ENCODE measurements at places on chromosomes 5 and 9.

DNA sequence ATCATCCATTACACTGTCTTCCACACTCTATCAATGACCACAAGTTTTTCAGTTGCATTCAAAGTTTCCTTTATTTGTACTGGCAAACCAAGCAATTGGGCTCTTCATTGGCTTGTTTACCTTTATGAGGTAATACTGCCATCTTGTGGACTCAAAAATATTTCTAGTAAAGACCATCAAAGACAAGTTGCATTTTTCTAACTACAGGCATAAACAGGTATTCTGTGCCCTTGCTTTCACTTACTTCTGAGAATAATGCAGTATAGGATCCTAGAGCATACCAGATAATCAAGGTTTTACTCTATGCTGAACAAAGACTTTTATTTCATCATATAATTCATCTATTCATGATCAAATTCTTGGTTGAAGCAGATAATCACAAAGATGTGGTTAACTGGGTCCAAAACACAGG, 173.7 kb upstream of the POU5F2 start:
- DNase-seq = no peak

GRCh38 chr5:169876386-169876785, 103.9 kb downstream of the INSYN2B start:
- DNase-seq = no peak

DNA sequence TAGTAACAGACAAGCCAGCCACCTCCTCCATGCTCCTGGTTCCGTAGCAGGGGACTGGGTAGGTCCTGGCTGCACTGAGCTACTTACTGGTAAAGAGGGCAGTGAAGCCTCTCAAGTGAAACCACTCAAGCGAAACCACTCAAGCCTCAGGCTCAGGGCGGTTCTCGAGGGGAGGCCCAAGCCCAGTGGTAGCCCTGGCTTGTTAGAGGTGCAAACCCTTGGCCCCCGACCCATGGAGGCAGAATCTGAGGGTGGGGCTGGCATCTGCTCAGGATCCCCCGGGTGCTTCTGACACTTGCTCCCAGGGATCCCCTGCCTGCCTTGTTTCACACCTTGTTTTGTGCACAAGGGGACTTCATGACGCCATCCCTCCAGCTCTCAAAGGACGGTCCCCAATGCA, 76.5 kb upstream of the OLFM1 start:
- DNase-seq = no peak

DNA sequence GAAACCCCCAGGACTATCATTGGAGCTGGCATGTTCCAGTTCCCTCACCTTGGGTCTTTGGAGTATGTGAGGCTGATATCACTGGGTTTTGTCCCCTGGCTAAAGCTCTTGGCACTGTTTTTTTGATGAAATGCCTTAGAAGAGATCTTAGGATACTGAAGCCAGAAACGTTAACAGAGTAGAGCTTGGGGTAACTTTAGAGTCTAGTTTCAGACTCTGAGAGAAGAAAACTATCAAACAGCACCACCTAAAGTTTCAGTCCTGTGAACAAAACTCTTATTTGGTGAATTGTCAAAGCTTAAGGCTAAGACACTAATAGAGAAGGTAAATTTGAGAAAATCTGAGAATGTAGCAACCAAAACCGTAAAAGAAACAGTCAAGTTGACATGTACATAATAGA, 111.7 kb upstream of the PUM3 start:
- DNase-seq = no peak

GRCh38 chr9:131478421-131478868, 24.3 kb upstream of the POMT1 start:
- DNase-seq = peak; percentile 66

- DNase-seq = no peak
Measured at GRCh38 chr5:66438087-66438486, 158.1 kb upstream of the MAST4 start.

DNA sequence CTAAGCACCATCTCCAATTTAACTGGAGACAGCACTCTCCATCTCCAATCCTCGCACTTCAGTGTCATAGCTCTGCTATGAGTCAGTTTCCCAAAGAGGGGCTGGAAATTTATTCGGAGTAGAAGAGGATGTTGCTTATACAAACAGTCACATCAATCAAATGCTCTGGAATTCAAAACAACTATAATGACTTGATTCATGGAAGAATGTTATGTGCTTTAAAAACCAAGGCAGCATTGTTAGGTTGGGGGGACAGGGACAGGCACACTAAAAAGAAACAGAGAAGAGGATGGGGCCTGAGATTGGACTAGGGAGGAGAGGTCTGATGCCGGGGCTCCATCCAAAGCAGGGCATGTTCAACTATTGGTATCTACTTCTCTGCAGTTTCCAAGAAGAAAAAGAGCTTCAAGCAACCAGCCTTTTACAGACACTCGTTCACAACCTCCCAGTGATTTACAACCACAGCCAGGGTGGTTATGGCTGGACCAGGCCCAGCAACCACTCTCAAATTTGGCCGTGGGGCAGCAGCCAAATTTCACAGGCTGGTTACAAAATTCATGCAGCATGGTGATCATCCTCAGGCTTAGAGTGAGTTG, 117.5 kb upstream of the ZNF366 start:
- DNase-seq = no peak

- DNase-seq = no peak
Measured at GRCh38 chr9:9565700-9566099, 1047.1 kb downstream of the PTPRD start.

DNA sequence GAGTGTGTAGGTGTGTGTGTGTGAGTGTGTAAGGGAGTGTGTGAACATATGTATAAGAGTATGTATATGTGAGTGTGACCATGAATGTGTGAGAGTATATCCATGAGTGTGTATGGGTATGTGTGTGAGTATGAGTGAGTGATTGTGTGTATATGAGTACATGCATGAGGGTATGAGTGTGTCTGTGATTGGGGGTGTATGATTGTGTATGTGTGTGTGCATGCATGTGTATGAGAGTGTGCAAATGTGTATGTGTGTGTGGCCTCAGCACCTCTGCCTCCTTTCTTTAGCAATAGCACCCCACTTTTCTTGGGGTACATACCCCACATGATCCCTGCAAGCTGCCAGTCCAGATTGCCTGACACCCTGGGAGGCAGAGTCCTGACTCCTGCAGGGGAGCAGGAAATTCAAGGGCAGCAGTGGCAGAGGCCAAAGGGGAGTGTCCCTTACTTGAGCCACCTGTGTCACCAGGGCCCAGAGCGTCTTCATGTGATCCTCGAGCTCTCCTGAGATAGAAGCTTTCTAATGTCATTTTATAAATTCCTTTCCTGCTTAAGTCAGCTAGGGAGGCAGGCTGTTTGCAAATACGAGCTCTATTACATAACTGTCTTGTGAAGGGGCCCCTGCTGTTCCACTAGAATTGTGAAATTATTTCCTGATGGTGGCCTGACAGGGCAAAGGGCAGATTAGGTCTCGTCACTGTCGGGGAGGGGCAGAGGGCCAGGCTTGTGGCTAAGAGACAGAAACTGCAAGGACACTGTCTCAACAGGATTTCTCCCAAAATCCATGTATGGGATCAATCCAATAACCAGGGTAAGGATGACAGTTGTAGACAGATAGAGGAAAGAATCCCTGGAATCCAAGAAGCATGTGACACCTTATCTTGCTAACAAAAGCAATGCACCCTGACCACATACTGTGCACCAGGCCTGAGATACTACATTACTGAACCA, 389.1 kb downstream of the GADD45G start:
- DNase-seq = no peak

GRCh38 chr9:37623267-37623666, 27.5 kb upstream of the FRMPD1 start:
- no peak for DNase-seq

- DNase-seq = no peak
Measured at GRCh38 chr5:74161170-74161569, 479.4 kb downstream of the ENC1 start.

DNA sequence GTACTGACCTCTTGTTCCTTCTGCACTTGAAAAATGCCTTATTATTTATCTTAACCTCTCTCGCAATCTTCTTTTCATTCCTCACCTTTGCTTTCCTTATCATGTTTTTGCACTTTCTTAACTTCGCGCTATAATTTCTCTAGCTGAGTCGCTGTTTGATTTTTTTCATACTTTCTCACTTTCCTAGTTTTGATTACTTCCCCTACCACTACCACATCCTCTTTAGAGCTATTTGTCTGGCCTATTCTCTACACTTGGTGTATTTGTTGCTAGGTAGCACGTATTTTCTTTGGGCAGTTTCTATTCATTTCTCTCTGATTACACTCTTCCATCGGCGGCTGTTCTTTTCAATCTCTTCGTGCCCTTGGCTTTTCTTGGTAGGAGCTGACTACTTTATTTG, 611.8 kb downstream of the BNC2 start:
- no peak for DNase-seq

GRCh38 chr5:102903074-102903871, 148.2 kb downstream of the PAM start:
- no peak for DNase-seq

DNA sequence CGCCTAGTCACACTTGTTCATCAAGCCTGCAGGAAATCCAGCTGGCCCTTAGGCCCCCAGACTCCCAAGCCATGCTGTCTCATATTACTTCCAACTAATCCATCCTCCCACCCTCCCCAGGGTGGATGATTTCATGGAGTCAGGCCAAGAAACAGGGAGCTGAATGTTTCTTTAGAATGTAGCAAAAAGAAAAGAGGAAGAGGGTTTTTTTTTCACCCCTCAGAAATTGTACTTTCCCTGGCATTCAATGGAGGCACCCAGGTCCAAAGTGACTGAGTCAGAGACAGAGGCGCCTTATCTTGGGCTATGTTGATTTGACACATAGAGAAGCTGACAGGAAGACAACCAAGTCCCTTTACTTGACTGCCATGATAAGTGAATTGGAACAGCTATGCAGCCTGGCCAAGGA, 260.2 kb upstream of the NR4A3 start:
- no peak for DNase-seq

DNA sequence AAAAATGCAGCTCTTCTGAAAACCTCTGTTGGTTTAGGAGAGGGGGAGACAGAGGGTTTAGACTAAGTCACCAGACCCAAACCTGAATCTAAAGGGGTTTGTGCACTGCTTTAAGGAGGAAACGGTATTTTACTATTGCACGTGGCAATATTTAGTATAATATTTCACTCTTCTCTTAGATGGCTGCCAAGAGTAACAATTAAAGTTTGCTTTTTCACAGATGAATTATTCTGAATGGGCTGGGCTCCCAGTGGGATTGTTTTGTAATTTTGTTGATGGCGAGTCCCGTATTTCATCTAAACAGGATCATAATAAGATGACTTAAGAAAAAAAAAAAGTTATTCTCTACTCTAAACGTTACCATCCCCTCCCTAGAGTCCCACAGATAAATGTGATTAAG, 245.4 kb downstream of the PCSK5 start:
- no peak for DNase-seq

GRCh38 chr5:76811214-76811613, 7.6 kb upstream of the F2RL1 start:
- DNase-seq = no peak

GRCh38 chr5:176133877-176134276, 104.3 kb upstream of the SIMC1 start:
- DNase-seq = no peak

DNA sequence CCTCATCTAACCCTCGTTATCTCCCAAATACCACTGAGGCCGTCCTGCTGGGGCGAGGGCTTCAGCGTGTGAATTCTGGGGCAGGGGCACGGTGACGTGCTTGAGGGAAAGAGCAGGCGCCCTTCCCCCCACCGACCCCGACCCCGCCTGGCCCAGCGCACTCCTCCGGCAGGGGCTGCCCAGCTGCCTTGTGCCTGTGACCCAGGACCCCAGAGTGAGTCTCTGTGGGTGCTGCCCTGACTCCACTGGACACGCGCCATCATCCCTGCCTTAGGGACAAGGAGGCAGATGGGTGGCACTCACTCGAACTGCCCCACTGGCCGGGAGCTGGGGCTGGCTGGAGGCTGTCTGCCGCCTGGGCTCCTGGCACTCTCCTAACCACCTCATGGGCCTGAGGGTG, 136.2 kb upstream of the LPCAT1 start:
- no peak for DNase-seq

- no peak for DNase-seq
Measured at GRCh38 chr9:95150903-95151302, 166.6 kb downstream of the FANCC start.

DNA sequence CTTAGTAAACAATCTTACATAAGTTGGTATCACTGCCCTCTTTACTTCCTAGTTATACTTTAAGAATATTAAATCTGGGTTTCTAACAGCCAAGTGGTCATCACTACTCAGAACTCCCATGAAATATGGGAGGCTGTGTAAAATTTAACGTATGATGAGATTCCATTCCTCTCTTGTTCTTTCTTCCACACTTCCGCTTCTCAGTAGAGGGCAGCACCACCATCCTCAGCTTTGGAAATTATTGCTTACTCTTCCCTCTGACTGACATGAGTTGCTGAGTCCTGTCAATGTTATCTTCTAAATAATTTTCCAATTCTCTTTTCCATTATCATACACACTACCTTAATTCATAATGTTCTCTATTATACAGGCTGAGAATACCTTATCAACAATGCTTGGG, 194.0 kb downstream of the RFX3 start:
- no peak for DNase-seq

DNA sequence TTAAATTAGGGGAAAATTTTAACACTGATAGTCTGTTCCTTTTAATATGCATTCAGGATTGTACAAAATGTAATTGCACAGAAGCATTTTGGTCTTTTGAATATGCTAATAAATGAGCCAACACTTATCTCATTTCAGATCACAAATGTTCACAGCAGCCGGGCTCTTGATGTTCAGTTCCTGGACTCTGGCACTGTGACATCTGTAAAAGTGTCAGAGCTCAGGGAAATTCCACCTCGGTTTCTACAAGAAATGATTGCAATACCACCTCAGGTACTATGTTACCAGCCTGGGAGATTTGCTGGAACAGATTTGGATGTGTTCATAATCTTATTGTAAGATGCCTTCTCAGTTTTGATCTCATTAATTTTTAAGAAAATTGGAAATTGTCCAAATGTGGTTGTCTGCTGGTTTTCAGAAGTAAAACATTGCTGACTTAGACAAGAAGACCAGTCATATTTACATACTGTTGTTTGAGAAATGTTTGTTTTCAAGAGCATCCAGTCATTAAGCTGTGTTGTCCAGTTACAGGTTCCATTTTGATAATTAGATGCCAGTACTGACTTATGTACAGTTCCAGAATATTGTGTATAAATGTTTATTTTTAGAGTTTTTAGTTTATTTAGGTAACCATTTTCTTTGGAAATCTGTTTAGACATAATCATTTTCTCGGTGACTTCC, 23.0 kb upstream of the TMOD1 start:
- DNase-seq = no peak

- no peak for DNase-seq
Measured at GRCh38 chr5:45162974-45163373, 354.2 kb downstream of the MRPS30 start.
